ENCODE measurements at places on chromosomes 2 and 18.

- DNase-seq: no peak
Measured at GRCh38 chr2:164044622-164045021, 308.8 kb upstream of the FIGN start.

DNA sequence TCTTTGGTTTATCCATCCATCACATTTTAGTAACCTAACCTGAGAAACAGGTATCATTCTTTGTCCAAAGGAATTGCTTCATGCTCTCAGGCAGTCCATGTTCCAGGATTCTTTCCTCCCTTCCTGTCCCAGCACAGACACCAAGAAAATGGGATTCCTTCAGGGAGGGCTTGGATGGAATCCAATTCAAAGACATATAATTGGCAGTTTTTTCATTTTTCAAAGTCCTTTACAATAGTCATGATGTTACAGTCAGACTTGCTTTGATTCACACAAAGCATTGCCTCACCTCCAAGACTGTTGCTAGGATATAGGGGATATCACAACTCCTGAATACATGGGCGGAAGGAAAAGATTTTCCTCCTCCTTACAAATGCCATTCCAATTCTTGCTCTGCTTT is 241.4 kb upstream of the ACVR2A start:
- DNase-seq: no peak

DNA sequence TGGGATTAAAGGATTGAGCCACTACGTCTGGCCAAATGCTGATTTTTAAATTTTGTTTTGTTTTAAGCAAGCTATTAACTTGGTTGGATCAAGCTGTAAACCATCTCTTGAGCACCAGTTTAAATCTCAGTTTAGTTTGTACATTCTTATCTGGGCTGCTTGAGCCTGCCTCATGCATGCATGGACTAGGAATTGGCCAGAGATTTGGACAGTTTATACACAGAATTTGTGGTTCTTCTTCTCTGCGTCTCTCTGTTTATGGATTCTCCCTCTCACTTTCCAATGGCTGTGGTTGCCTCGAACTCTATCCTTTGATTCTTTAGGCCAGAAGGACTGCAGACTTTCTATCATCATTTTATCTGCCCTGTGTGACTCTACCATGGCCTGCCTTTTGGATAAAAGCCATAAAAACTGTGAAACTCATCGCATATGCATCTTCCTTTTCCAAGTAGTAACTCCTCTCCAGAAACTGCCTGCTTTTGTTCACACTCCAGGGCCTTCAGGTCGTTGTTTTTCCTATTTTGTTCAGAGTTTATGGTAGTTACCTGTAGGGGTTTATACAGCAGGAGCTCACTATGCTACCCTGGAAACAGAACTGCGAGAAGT is 32.5 kb upstream of the PLB1 start:
- no peak for DNase-seq

GRCh38 chr2:30628341-30628740 is 178.9 kb downstream of the CAPN13 start:
- no peak for DNase-seq

GRCh38 chr2:41865263-41865662 is 182.6 kb upstream of the PKDCC start:
- DNase-seq: no peak

GRCh38 chr2:55805686-55806085 is 112.0 kb upstream of the PNPT1 start:
- no peak for DNase-seq

DNA sequence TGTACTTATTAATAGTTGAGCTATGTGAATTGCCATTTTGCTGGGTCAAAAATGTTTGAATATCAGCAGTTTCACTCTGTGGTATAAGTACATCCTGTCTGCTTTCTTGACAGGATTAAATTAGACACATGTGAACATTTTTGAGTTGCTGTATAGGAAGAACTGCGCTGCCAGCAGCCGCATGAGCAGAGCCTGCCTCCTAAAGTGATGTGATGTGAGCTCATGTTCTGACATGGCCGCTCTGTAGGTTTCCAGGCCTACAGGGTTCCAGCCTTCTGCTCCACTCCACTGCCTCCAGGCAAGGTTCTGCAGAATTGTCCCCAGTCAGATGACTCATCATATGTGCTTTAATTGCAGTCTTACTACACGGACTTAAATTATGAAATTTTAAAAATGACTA is 119.7 kb upstream of the NFATC1 start:
- no peak for DNase-seq

DNA sequence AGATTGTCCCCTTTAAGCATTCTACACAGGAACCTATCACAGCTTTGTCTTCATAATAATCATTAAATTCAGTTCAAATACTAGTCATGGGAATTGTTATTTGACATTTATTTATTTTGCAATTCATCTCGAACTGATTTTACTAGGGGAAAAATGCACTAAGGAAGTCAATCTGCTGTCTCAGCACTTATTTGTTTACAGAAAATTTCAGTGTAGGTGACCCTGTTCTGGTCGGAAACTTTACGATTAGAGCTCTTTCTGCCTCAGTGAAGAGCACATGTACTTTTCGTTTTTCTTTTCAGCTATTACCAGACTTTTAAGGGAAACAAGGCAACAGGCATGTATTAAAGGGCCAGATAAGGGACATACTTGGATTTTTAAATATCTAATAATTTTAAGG is 1405.7 kb upstream of the ZEB2 start:
- no peak for DNase-seq

- no peak for DNase-seq
Measured at GRCh38 chr2:45825001-45825651, 173.7 kb downstream of the PRKCE start.

DNA sequence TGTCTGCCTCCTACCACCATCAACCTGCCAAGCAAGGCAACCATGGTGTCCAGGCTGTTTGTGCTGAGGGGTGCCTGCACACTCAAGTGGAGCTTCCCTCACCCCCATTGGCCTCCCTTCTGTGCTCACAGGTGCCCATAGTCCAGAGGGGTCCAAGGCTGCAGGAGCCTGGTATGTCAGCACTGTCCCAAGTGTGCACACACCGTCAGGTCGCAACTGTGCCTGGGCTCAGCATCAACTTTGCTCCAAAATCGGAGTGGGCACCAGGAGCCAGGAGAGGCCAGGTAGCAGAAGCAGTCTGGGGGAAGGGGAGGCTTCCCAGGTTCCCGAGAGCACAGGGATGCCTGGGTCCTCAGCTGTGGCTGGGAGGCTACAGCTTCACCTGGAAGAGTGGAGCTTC is 1528.2 kb upstream of the SLC39A10 start:
- DNase-seq: no peak

DNA sequence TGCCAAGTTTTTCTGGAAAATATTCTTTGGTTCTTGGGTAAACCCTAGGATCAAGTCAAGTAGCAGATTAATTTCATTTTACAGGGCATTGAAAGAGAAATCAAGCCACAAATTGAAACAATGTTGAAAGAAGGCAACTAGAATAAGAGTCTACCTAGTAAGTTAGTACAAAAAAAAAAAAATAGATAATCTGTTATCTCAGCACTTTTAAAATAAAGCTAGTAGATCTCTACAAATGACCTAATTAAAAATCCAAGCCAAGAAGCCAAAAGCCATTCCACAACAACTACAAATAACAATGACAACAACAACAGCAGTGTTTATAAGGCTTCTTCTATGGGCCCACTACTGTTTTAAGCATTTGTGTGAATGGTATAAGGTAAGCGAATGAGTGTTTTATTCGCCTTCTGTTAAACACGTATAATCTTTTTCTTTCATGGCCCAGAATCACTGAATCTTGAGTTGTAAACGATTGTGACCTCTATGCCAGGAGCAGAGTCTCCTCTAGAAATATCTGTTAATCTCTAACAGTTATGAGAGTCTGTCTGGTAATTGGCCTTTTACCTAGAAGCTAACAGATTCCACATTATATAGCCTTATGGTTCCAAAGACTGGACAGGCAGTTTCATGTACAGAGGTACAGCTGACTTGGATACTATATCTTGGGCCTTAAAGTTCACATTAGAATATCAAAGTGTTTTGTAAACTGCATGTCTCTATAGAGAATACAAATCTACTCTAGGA is 28.6 kb upstream of the CUL3 start:
- DNase-seq: no peak

GRCh38 chr2:128260239-128261138 is 58.2 kb downstream of the HS6ST1 start:
- no peak for DNase-seq

GRCh38 chr18:24263050-24263449 is 124.2 kb downstream of the CABYR start:
- no peak for DNase-seq

DNA sequence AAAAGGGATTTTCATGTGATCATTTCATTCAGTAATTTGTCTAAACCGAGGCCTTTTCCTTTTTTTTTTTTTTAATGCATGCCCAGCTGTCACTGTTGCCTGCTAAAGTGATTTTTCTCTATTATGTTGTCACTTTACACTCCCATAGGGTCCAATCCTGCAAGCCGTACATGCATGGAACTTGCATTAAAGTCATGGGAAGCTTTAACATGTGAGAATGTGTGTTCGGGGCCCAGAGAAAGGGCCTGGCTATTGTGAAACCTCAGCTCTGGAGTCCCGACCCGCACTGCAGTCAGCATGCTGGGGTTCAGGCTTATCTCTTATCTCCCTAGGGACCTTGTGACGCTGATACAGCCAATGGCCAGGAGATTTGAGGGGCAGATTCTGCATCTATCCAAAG is 474.6 kb downstream of the SLC4A3 start:
- no peak for DNase-seq

DNA sequence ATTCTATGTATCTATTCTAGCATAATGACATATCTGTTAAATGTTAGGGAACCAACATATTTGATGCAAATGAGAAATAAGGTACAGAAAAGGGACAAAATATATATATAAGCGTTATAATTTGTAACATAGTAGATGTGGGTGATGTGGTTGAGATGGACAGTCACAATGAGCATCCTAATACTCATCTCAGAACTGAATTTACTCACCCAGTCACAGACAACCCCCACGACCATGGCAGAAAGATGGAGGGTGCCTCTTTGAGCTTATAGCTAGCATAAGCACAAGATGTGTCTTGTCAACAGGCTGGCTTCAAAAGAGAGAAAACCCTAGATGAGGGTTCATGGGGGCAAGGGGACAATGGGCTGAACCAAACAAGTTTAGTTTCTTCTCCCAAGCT is 9.1 kb upstream of the DSG3 start:
- no peak for DNase-seq

DNA sequence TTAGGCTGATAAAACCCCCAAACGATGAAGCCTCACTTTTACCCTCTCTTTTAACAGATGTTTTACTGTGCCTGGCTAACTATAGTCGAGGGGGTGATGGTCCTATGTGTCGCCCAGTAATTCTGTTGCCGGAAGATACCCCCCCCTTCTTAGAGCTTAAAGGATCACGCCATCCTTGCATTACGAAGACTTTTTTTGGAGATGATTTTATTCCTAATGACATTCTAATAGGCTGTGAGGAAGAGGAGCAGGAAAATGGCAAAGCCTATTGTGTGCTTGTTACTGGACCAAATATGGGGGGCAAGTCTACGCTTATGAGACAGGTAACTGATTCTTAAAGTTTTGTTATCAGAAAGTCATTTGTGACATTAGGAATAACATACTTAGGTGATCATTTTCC is 20.4 kb downstream of the MSH6 start:
- no peak for DNase-seq

- no peak for DNase-seq
Measured at GRCh38 chr2:163341426-163341825, 394.4 kb downstream of the FIGN start.

DNA sequence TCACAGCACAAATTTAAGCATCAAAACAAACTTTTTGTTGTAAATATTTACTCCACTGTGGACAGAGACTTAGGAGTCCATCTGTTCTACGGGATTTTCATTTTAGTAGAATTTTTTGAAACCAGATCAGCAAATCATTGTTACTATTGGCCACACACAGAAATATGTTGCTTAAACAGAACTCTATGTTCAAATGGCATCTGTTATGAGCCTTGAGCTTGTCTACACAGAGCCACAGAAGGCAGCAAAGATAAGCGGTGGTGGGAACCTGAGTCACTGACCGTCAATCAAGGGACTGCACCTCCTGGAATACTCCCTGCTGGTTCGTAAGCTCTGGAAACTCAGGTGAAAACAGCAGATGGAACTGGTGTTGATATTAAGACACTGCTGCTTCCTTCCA is 156.8 kb downstream of the TMEM200C start:
- DNase-seq: no peak

DNA sequence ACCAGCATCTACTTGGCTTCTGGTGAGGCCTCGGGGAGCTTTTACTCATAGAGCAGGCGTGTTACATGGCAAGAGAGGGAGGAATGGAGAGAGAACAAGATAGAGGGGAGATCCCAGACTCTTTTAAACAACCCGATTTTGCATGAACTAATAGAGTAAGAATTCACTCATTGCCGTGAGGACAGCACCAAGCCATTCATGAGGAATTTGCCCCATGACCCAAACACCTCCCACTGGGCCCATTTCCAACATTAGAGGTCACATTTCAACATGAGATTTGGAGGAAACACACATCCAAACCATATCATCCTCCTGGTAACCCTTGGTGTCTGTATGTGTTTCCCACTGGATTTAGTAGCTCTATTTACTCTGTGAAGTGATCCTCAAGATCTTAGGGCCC is 249.9 kb upstream of the SP5 start:
- no peak for DNase-seq

DNA sequence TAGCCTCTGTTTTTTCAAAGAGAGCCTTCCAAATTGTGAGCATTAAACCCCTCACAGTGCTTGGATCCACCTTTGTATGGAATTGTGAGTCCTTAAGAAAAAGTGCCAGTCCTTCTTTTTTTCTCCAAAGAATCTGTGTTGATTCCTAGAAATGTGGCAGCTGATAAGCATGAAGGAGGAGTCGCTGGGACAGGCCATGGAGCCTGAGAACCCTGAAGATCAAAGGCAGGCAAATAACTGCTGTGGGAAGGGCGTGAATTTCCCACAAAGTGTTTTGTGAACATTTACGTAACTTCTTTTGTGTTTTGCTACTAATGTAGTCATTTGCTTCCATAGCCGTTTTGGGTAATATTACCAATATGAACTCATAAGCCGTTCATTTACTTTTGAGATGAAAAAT is 27.7 kb upstream of the CHMP1B start:
- no peak for DNase-seq

DNA sequence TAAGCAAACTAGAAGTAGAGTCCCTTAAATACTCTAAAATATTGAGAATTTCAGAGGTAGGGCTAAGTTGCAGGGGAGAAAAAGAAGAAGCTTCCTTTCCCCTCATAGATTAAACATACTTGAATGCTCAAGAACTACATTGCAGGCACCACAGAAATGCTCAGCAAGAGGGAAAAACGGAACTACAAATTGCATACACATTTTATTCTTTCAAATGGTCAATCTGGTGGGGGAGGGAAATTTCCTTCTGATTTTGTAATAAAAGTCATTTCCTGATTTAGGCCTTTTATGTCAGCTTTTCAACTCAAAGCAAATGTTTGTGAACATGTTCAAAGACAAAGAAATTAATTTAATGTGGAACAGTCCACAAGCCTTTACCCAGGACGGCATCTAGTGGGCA is 33.0 kb downstream of the FARSB start:
- no peak for DNase-seq

DNA sequence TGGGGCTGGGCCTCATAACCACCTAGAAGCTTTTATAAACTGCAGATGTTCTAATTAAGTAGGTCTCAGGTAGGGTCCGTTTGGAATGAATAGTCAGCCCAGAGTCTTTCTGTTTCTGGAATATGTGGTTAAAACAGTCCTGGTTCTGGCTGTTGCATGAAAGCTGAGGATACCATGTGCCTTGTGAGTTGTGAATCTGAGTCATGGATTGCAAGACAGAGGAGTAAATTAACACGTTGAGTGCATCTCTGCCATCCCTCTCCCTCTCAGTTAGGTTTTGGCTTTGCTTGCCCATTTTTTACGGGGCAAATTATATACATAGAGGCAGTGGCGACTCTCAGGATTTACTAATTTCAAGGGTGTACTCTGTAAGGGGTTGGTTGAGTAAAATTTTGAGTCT is 59.1 kb downstream of the NCK2 start:
- no peak for DNase-seq

- DNase-seq: no peak
Measured at GRCh38 chr2:41446266-41446665, 601.6 kb upstream of the PKDCC start.

Measured in activated naive CD4-positive, alpha-beta T cell treated with anti-CD3 and anti-CD28 coated beads for 36 hours (primary cell).